ENCODE measurements at places on chromosomes 12 and 14.

- no peak for DNase-seq
Observed at GRCh38 chr12:94760786-94761185, 110.4 kb upstream of the TMCC3 start.

DNA sequence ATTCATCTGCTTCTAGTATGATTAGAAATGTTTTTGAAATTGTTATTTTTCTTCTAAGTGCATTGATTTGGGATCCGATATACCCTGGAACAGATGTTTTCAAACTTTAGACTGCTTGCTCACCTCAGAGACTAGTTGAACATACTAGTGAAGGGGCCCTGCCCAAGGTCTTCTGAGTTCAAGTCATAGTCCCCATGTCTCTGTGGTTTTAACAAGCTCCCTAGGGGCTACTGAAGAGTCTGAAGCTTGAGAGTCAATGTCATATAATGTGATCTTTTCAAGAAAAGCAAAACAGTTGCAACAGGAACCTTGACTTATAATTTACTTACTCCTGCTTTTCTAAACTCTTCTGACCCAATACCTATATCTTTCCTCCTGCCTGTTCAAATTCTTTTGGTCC, 7.5 kb upstream of the UBE2N start:
- DNase-seq: no peak

- no peak for DNase-seq
Observed at GRCh38 chr14:29097476-29097875, 330.9 kb downstream of the FOXG1 start.

GRCh38 chr12:9673404-9674225, 4.1 kb downstream of the CLEC2D start:
- peak; percentile 29 for DNase-seq

DNA sequence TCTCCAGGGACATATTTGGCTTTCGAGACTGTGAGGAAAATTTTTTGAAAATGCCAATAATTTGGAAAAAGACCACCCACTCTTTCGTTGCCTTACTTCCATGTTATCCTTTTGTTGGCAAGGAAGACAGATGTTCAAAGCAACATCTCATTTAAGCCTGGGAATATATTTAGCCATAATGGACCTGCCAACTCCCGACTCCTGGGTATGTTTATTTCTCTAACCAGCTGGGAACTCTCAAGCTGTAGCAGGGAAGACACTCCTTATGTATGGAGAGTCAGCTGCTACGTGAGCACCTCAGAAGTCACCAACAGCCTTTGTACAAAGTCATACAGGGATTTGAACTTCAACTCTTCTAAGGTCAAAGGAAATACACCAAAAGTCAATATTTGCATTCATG, 96.5 kb upstream of the DAAM1 start:
- DNase-seq: no peak

DNA sequence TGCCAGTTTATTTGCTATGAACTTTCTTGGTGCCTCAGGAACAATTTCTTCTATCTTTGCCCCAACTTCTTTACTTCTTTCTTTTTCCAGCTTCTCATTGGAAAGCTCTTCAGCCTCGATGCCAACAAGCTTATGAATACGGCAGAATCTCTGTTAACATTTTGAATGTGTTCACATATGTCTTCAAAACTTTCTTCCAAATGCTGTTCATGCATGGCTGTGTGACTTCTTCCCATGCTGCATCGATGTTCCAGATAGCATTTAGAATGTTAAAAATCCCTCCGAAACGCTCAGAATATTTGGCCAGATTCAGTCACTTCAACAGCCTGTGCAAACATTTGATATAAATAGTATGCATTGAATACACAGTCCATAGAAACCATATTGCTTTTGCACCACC, 247.8 kb upstream of the ARID2 start:
- no peak for DNase-seq

DNA sequence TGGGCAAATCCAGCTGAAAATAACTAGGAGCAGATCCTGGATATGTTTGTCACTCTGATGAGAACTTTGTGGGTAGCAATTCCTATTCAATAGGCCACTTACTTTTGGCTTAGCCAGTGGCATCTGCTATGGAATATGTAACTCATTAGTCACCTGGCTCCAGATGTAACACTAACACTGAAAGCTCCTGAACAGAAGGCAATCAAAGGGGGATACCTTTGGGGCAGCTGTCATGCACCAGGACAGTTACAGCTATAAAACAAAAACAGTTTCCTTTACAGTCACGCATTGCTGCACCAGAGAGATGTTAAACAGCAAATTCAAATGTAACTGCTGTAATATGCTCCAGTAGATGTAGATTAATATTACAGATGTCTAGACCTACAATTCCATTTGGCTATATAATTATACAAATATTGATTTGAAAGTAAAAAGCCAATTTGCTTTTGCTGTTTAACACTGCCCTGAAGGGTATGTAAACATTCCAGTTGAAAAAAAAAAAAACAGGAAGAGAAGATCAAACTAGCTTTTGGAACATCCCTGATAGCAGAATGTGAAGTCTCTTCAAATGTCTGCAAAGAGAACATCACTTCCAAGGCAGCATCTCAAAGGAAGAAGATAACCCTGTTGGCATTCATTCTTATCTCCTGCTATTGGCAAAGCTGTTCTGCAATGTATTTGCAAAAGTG, 18.4 kb downstream of the RACGAP1 start:
- DNase-seq: no peak

DNA sequence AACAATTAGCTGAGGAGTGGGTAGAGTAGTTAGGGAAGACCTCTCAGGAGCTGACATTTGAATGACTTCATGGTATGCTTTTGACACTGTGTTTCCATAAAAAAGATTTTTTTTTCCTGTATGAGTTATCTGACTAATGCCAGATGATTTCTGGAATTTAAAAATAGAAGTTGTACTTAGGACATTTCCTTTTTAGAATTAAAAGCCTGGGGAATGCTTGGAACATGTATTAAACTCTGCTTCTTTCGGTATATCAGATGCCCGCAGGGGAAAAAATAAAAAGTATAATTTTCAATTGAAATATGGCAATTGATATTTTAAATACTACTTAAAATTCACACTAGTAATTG, 41.1 kb downstream of the BRMS1L start:
- no peak for DNase-seq

GRCh38 chr12:96478011-96478410, 11.4 kb upstream of the CFAP54 start:
- no peak for DNase-seq

DNA sequence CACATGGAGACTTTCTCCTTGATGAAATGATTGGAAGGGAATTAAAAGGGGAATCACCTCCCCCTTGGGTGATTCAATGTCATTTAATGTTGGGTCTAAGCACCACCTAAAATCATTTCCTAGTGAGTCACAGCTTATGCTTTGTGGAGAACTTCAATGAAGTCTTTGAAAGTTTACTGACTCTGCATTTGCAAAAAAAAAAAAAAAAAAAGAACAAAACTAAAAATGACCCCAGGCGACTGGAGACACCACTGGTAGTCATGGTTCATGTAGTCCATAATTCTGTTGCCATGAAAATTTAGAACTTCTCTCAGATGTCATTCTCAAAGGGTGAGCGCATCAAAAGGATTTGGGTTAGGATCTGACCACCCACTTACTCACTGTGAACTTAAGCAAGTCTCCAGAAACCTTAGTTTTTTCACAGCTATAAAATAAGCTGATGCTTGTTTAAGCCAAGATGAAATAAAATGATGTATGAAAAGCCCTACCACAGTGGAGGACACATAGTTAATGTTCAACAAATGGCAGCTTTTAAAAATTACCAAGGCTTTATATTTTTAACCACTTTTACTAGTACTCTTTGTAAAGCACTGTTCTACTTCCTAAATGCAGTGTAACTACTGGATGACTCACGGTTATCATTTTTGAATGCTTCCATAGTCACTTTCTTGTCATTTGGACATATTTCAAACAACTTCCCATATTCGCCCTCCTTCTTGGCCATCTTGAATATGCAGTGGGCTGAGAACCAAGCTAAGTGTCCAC, 18.1 kb upstream of the KSR2 start:
- no peak for DNase-seq

DNA sequence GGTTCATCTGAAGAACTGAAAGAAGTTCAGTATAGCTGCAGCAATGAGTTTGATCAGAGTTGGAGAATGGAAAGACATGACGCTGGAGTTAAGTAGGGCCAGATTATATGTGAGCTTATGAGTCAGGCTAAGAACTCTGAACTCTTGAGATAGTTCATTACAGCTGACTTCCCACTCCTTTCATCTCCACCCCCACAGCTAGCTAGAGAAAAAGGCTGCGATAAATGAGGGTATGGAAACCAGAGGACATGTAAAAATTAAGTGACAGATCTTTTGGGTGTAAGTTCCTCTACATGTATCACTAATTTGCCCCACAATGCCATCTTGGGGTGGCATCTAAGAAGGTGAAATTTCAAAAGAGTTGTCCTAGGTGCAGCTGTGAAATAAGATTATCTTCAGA, 28.6 kb downstream of the PYM1 start:
- no peak for DNase-seq

DNA sequence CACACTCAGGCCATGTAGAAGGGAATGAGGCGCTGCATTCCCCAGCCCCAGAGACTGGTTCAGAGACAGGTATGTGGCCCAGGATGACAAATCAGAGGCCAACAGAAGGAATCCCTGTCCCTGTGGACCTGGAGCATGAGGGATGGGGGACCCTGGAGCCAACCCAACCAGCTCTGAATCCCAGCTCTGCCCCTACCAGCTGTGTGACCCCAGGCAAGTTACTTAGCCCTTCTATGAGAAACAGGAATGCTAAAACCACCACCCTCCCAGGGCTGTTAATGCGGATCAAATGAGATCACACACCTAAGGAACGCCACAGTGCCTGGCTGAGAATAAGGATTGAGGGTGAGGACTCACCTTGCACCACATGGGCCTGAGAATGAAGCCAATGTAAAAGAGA, 15.6 kb downstream of the ITPK1 start:
- no peak for DNase-seq

- DNase-seq: no peak
Observed at GRCh38 chr12:17680220-17680619, 409.8 kb downstream of the RERGL start.

DNA sequence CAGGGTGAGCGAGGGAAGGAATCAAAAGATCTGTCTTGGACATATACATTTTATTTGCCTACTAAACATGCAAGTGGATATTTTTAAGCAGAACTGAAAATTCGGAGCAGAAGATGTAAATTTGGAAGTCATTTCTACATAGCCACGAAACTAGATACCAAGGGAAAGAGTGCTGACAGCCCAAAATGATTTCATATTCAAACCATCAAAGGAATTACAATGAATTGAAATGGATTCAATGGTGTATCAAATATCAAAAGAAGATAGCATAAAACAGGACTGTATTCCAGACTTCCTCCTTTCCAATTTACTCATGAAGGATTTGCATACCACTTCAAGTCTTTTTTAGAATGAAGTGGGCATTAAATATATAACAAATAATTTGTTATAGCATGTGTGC, 313.5 kb upstream of the KITLG start:
- DNase-seq: no peak

GRCh38 chr12:16027002-16027401, 115.9 kb downstream of the DERA start:
- DNase-seq: no peak

- DNase-seq: peak; percentile 13
Observed at GRCh38 chr12:104957719-104958000, 430 bp downstream of the SLC41A2 start.

- no peak for DNase-seq
Observed at GRCh38 chr12:132026796-132027500, 77.2 kb downstream of the EP400 start.

DNA sequence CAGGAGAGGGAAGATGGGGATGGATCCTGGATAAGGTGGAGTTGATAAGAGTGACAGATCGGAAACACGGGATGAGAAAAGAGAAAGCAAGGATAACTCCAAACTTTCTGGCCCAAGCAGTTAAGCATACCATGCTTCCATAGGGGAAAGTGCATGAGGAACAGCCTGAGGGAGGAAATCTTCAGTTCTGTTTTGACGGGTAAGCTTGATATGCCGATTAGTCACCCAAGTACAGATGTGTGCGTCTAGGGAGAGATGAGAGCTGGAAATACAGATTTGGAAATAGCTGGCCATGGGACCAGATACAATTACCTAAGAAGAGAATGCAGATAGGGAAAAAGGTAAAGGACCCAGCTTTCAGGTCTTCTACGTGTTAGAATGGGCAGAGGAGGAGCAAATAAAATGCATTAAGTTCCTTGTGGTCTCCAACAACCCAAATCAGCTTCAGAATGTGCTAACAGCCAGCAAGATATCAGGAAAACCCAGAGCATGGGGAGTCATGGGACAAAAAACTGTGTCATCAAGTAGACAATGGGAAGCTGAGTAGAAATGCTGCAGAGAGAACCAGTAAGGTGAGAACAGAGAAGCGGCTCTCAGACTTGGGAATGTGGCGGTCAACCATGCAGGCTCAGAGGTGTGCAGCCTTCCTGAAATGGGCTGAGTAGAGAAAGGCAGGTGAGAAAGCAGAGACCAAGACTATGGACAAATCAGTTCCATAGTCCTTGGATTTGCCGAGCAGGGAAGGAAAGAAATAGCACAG, 56.3 kb downstream of the PPP1R36 start:
- no peak for DNase-seq

- no peak for DNase-seq
Observed at GRCh38 chr12:93348575-93349435, 28.9 kb upstream of the NUDT4 start.

GRCh38 chr12:105897311-105897725, 241.4 kb downstream of the NUAK1 start:
- DNase-seq: no peak

DNA sequence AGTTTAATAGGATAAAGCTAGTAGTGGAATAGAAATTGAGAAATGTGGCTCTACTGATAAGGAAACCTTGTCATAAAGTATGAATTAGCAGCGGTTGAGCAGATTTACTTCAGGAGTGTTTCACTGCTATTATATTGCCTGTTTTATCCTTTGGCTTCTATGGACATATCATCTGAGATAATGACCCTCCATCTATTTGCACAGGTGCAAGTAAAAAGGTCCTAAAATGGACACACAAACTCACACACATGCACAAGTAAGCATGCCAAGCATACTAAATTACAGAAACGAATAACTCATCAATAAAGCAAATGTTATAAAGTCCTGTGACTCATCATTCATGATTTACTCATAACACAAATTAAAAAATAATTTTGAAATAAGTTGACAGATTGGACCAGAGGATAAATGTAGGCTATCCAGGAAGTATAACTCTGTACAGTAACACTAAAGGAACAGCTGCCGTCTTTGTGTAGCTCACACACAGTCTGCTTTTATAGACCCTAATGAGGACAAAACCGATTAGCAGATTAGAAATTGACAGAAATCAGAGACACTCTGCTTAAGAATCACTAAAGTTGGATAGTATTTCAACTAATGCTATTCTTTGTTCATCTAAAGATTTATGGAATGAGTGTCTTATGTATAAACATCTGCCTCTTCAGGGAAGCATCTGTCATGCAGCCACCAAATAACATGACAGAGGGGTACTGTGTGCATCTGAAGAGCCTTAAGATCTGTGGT, 73.9 kb downstream of the SYT1 start:
- no peak for DNase-seq

Measured in stimulated activated CD8-positive, alpha-beta memory T cell treated with anti-CD3 and anti-CD28 coated beads, Interleukin-15, amount 100 ng/mL, for 4 hours (primary cell).